Stimulated activated CD8-positive, alpha-beta memory T cell treated with anti-CD3 and anti-CD28 coated beads, Interleukin-2, amount 100 ng/mL, for 48 hours (primary cell): ENCODE measurements at places on chromosomes 6 and 20.
A peak's percentile ranks its signal among the peaks of the same experiment; 100 is the strongest.

- DNase-seq, result no peak
Measured at GRCh38 chr6:44989391-44989790, 338.7 kb upstream of the RUNX2 start.

GRCh38 chr20:14234666-14235295 lies 102.6 kb downstream of the FLRT3 start:
- no peak for DNase-seq

GRCh38 chr6:37607944-37608343 lies 89.7 kb downstream of the MDGA1 start:
- DNase-seq, result no peak

DNA sequence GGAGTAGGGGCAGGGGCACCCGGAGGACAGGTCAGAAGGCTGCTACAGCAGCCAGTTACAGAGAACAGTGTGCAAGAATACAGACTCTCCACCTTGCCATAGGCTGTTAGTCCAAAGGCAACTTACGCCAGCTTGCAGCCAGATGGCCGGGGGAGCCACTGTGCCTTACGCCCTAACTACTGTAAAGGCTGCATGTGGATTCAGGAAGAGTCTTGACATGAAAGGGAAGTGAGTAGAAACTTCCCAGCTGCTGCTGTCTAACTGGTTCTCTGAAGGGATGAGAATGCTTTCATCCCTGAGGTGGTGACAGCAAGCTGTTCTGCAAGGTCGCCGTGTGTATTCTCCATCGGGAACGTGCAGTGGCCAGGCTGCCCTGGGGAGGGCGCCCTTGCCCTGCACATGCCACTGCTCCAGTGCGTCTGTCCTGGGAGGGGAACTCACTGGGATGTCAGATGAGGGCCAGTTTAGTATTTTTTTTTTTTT lies 46.1 kb downstream of the LYRM4 start:
- DNase-seq, result peak; percentile 7

- DNase-seq, result no peak
Measured at GRCh38 chr6:1399085-1399780, 9.9 kb downstream of the FOXF2 start.
